ENCODE measurements at places on chromosomes 12 and 14.

DNA sequence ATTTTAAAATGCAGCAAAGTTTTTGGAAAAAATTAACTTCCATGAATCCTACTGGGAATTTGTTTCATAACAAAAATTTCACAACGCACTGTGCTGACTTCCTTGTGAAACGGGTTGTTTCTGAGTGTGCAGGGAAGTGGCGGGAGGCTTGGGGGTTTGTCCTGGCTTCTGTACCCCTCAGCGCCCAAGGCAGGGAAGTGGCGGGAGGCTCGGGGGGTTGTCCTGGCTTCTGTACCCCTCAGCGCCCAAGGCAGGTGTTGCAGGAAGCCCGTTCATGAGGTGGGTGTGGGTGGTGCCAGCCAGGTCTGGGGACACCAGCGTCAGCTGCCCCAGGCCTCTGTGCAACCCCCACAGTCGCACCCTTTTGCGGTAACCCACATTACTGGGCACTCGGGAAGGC is 25.1 kb downstream of the ADGRD1 start:
- no peak for DNase-seq

GRCh38 chr14:69506241-69506595 is 21.7 kb downstream of the PLEKHD1 start:
- DNase-seq, result no peak

DNA sequence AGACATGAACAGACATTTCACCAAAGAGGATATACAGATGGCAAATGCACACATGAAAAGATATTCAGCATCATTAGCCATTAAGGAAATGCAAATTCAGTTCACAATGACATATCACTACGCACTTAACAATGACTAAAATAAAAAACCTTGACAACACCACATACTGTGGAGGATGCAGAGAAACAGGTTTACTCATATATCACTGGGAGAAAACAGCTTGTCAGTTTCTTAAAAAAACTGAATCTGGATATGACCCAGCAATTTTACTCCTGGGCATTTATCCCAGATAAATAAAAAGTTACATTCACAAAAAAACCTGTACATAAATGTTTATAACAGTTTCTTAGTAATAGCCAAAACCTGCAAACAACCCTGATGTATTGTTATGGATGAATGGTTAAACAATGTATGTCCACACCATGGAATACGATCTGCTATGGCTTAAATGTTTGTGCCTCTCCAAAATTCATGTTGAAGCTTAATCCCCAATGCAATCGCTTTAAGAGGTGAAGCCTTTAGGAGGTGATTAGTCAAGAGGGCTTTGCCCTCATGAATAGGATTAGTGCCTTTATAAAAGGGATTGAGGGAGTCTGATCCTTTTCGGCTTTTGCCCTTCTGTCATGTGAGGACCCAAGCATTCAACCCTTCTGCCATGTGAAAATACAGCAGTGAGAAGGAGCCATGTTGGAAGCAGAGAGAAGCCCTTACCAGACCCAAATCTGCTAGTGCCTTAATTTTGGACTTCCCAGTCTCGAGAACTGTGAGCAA is 36.0 kb upstream of the PPP4R3A start:
- no peak for DNase-seq

GRCh38 chr12:110688446-110689280 is at the start of gene HVCN1:
Gene HVCN1 (minus strand): TSS chr12:110689115. CDS start chr12:110683245, 5,870 bp downstream.
- no peak for DNase-seq

- no peak for DNase-seq
These were observed 158.0 kb downstream of the PIK3C2G start for GRCh38 chr12:18419311-18419710.

DNA sequence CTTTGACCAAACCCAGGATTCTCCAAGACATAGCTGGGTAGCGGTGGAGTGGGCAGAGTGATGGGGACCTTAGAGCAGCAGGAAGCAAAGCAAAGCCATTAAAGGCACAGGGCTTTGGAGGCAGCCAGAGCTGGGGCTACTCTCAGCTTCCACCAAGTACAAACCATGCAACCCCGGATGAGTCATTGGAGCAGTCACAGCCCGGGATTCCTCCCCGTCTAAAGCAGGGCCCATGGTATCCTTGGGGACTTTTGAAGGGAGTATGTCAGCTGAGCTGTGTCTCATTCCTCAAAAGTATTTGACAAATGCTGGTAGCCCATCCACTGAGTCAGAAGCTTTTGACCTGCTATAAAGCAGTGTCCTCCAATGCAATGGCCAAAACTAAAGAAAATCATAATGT is 9.7 kb upstream of the IFI27 start:
- DNase-seq, result no peak
